ENCODE measurements at places on chromosomes 3 and 15.

DNA sequence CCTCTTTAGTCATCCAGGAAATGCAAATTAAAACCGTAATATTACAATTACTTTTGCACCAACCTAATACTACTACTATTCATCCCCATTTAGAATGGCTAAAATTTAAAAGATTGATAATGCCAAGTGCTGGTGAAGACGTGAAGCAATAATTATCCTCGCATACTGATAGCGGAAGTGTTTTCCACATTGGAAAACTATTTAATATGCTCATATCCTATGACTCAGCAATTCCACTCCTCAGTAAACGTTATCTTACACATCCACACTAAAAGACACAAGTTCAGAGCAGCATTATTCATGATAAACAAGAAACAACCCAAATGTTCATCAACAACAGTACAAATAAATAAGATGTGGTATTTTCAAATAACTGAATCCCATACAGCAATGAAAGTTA is 70.6 kb downstream of the VPS13C start:
- DNase-seq, result no peak

- no peak for DNase-seq
Measured at GRCh38 chr3:141294848-141295247, 63.2 kb downstream of the PXYLP1 start.

DNA sequence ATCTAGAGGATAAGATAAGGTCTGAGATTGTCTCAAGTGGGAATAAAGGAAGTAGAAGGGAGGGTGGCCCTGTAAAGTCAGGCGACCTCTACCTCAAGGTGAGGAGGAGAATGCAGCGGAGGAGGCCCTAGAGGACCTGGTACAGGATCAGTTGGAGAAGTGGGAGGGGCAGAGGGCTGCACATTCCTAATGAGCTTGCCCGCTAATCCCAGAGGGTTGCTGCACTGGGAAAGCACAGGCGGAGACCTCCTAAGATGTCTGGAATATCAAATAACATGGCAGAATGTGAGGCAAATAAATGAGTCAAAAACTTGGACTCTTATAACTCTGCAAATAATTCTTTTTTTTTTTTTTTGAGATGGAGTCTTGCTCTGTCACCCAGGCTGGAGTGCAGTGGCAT is 30.2 kb upstream of the VPS8 start:
- DNase-seq, result no peak

DNA sequence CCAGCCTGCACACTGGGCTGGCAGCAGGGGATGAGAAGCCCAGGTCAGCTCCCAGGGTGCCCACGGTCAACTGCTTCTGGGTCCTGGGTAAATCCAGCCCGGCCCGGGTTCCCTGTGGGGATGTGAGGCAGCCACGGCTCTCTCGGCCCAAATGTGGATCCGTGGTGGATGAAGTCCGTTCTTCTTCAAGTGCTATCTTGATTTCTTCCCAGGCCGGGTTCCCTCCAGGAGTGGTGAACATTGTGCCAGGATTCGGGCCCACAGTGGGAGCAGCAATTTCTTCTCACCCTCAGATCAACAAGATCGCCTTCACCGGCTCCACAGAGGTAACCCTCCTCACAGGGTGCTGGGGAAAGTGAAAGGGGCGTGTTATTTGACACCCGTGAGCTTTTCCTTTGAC is 16.1 kb downstream of the ALDH1A3 start:
- no peak for DNase-seq

GRCh38 chr3:63964681-63965485 is 52.7 kb upstream of the SCAANT1 start:
- DNase-seq, result no peak

GRCh38 chr3:25582242-25582641 is 82.5 kb downstream of the TOP2B start:
- no peak for DNase-seq

DNA sequence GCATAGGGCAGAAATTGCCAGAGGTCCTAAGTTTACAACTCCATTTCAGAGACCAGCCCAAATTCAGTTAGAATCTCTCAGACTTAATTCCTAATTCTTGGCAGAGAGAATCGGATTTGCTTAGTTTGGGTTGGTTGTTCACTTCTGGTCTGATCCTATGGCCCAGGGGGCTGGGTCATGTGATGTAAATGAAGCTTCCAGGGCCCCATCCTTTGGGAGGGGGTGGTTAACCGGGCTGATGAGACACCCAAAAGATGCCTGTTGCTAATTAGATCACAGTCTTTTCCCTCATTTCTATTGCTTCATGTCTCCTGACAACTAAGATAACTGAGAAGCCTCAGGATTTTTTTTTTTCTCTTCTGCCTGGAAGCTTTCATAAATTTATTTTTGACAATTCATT is 11.1 kb upstream of the ZNF620 start:
- no peak for DNase-seq

- no peak for DNase-seq
Measured at GRCh38 chr3:122324871-122325323, at the start of gene CSTA. Gene CSTA, plus strand, starts transcription at chr3:122325248. Its CDS starts 45 bp downstream, at chr3:122325293.

- no peak for DNase-seq
Measured at GRCh38 chr3:100988080-100988479, 5.1 kb downstream of the ABI3BP start.

- no peak for DNase-seq
Measured at GRCh38 chr3:4983739-4984510, 4.7 kb downstream of the BHLHE40 start.

DNA sequence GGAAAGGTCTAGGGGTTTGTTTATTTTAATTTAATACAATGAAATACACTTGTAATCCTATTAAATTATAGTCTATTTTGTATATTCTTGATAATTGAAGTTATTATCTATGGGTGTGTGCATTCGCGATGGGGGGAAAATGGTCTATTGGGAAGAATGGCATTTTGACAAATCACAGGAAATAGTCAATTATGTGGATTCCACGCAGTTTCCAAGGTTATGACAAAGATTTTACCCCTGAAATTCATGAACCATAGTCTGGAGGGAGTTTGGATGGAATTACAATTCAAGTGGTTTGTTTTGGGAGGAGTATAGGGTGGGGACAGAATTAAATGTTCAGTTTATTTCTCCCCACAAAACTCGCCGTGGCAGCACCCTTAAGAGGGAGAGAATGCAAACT is 66.5 kb downstream of the RBMS3 start:
- no peak for DNase-seq

GRCh38 chr3:181623924-181624694 is 87.6 kb upstream of the SOX2 start:
- DNase-seq, result no peak

- no peak for DNase-seq
Measured at GRCh38 chr15:64586259-64586870, 126.0 kb downstream of the ZNF609 start.

DNA sequence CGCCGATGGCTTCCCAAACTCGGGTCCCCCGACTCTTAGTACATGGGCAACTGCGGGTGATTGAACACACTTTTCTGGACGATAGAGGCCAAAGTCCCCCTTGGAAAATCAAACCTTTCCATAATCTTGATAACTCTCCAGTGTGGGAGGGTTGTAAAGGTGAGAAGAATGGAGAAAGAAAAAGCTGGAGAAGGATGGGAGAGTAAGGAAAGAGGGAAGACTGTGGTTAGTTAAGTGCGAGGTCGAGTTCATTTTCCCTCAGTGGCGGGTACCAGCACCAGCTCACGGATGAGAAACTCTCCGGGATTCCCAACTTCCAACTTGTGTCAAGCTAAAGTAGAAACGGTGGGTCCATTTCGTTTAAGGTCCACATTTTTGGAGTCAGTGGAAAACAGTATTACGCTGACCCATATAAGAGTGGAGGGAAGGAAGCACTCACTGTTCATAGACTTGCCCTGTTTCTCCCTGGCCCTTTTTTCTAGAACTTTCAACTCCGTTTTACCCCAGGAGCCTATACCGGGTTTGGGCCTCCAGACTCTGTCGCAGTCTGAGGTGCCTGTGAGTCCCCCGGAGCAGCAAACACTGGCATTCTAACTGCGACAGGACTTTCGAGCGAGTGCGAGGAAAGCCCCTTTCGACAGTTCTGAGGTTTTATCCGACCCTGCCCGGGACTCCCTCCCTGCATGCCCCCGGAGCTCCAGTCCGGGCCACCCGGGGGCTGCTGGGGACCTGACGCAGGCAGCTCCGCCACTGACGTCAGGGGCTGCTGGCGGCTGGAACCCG is 14.8 kb downstream of the ZIC1 start:
- no peak for DNase-seq

GRCh38 chr15:100308213-100308600 is 33.6 kb downstream of the ADAMTS17 start:
- DNase-seq, result no peak

DNA sequence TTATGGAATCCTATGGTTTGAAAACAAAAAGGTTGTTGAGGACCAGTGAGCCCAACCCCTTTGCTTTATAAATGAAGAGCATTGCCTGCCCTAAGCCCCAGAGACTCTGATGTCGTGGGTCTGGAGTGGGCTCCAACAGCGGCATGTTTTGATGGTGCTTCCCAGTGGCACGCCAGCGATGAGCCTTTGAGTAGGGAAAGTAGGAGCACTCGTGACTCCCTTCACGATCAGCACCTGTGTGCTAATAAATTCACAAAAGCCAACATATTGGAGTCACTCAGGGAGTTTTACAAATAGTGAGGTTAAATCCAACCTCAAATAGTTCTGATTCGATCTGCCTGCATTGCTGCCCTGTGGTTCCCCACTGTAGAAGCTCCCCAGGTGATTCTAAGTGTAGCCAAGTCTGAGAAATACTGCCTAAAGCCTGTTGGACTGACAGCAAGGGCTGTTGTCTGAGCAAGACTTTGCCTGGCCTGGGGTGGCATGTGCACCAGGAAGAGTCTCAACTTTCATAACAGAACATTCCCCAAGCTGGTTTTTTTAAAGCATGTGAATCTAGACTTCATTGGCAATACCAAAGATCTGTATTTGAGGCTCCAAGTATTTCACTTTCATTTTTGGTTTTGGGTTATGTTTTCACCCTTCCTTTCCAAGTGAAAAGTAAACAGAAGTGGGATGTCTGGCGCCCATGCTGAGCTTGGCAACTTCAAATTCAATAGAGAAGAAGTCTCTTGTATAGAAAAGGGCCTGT is 9.9 kb downstream of the CCR5 start:
- no peak for DNase-seq

GRCh38 chr3:135944831-135945230 is 20.7 kb upstream of the PPP2R3A start:
- no peak for DNase-seq

GRCh38 chr3:182937293-182938051 is 42.9 kb downstream of the DCUN1D1 start:
- DNase-seq, result no peak

DNA sequence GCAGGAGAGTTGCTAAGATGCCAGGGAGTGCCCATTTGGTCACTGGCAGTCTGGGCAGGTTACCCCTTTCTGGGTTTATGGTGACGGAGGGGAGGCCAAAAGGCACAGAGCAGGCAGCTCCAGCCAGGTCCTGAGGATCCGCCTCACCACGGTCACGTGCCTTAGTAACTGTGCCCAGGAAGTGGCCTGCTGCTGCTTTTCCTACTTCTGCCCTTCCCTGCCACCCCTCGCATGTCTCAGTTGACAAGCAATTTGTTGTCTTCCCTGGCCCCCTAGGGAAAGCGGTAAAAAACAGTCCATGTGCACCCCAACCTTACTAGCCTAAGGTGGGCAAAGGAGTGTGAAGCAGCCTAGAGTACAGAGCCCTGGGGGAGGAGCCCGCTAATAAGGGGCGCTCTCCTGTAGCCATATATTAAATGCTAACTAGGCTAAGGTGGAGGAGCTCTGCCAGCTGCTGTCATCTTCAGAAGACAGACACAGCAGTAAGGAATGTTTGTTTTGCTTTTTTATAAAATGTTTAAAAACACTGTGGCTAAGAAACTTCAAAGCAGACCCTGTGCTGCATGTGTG is 9.1 kb upstream of the LIPH start:
- DNase-seq, result no peak

DNA sequence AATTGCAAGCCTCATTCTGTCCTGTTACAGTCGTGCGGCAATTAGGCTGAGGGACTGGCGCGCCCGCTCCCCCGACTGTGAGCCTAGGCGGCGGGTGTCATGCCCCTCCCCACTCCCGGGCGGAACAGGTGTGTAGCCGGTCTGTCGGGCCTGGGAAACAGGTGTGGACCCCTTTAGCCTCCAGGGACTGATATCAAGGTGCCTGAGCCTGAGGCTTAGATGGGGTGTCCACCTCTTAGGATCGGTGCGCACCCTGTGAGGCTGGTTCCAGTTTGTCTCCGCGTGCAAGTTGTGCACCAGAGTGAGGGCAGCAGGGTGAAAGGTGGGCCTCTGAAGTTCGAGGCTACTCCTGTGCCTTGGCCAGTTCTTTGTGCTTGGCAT is 686 bp downstream of the VPS8 start:
- DNase-seq, result no peak

DNA sequence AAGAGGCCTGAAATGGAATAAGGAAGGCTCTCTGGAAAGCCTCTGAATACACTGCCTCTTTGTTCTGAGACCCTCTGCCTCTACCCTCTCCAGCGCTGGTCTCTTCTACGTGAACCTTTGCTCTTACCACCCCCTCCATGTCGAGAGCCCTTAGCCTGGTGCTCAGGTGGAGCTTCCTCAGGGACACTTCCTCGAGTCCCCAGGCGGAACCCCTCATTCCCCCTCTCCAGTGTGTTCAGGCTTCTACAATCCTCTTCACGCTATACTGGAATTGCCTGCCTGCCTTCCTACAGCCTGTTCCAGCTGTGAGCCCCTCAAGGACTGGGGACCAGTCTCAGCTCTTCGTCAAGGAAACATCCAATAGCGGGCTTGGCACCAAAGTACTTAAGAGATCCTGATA is 7.4 kb downstream of the STIMATE start:
- DNase-seq, result no peak

GRCh38 chr3:158152186-158152585 is 42.3 kb downstream of the RSRC1 start:
- DNase-seq, result no peak

- DNase-seq, result no peak
Measured at GRCh38 chr3:41125258-41125657, 74.0 kb upstream of the CTNNB1 start.

GRCh38 chr15:31571676-31572075 is 245.0 kb downstream of the KLF13 start:
- DNase-seq, result no peak

Data from putamen (tissue), 1 donor.